C1 segment of cervical spinal cord (tissue), 14 donors: ENCODE measurements at places on chromosomes 11 and 22.
A peak's percentile ranks its signal among the peaks of the same experiment; 100 is the strongest.

GRCh38 chr11:129911298-129911697 is 15.9 kb upstream of the NFRKB start:
- DNase-seq: no peak

GRCh38 chr22:31574055-31574670 is 77.8 kb downstream of the SFI1 start:
- no peak for DNase-seq

- DNase-seq: no peak
Measured at GRCh38 chr11:119423509-119424254, 710 bp upstream of the THY1 start.

DNA sequence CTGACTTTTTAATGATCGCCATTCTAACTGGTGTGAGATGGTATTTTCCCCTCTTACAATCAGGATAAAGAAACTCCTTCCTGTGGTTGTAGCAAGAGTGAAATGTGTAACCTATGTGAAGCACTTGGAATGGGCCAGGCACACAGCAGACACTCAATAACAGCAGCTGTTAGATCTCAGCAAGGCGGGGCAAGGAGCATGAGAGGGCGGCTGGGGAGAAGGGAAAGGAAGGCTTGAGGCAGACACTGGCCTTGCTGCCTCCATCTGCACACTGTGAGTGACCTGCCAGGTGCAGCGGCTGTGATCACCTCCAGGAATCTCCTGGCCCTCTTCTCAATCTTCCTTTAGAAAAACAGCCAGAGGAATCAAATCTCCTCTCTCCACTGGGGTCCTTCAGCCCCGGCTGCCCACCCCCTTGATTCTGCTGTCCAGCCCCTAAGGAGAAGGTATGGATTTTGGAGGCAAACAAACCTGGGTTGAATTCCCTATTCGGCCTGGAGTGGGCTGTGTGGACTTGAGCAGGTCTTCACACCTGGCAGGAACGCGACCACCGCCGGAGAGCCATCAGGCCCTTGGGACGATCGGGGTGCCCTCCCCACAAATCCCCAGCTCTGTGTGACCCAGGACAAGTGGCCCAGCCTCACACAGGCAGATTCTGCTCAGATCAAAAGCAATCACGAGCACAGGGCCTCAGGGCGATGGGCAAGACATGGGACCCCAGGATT is 49.0 kb downstream of the RPUSD4 start:
- DNase-seq: no peak

DNA sequence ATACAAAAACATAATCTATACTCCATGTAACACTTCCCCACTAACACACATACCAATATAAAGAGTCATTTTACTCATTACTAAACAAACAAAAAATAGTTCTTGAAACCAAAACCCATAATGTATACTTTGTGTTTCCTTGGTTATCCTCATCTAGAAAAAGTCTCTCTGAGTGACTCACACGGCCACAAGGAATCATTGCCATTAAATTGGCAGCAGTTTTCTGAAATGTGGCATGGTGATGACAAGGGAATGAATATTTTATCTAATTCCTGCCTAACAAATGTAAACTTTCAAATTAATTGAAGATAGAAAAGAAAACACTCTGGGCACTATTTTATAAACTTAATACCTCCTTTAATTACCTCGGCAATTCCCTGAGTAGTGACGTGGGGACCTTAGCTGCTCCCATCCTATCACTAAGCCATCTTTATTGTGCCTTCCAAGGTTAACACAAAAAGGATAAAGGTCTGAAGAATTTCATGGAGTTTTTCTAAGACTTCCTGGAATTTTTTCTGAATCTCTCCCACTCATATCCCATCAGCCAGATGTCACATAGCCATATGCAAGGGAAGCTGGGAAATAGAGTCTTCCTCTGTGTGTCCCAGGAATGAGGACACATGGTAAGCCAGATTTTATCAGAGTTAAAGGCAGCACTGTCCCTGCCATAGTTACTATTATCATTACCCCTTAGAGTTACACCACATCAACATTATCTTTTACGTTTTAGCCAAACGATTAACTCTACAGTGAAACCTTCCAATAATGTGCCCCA is 857.2 kb upstream of the TENM4 start:
- DNase-seq: no peak

DNA sequence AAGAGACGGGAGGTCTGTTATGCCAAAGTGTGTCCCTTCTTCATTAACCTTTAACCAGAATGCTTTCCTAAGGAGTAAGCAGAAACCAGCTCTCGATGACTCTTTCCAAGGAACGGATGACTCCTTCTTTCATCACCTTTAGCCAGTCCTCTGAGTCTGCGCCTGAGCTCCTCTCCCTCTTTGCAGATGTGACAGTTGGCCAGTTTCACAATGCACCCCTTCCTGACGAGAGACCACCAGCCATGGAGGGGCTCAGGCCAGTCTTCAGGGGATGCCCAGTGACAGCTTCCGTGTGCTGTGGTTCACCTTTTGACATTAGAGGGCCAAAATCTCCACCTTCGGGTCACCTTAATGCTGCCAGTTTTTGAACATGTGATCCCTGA is 826.1 kb downstream of the TBC1D22A start:
- DNase-seq: no peak

GRCh38 chr11:33912405-33913361 is 20.8 kb upstream of the LMO2 start:
- DNase-seq: no peak

- DNase-seq: no peak
Measured at GRCh38 chr11:77866336-77866735, 45.4 kb downstream of the AAMDC start.

DNA sequence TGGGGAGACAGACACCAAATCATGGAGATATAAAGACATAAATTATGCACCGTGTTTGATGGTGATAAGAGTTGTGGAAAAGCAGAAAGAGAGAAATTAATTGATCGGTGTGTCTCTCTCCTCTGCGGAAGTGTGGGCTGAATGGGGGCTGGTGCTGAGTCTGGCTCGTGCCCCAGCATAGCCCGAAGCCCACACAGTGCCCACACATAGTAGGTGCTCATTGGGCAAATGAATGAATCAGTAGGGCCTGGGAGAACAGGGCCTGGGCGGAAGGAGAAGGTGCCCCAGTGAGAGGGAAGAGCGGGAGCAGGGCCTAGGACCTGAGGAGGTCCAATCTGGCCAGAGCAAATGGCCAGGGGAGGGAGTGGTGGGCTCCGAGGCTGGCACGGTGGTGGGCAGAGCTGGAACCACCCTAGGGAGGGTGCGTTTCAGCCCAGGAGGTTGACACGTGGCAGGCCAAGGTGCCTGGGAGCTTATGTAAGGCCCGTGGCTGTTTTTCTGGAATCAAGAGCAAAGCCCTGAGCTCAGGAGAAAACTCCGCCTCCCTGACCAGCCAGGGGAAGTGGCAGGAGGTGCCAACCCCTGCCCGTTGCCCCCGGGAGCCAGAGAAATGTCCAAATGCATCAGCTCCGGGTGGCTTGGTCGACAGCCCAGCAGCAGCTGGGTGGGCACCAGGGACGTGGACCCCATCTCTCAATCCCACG is 2.1 kb upstream of the CACNA1I start:
- no peak for DNase-seq

DNA sequence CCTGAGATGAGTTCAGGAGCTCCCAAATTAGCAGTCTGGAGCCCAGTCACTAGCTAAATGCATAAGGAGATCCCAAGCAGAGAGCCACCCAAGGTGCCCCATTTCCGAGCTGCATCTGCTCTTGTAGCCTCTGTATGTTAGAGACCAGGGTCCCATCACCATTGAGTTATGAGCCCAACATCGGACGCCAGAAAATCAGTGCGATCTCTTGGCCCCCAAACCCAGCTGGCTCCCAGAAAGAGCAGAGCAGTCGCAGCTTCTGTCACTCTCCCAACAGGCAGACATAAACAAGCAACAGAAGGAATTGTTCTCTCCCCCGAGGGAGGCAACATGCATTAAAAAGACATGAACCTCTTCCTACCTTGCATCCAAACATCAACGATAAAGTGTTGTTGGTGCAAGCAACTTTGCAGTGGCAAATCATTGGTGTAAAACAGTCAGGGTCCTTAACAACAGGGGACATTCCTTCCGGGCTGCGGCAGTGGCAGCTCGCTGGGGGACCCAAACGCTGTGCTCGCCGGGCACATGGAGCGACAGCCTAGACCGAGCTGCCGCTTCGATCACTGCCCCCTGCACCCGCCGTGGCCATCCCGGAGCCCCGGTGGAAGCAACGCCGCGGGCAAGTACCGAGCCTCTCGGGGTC is 907.1 kb downstream of the DLG2 start:
- peak; percentile 5 for DNase-seq

GRCh38 chr22:45473626-45474237 is 29.0 kb upstream of the FBLN1 start:
- DNase-seq: no peak

DNA sequence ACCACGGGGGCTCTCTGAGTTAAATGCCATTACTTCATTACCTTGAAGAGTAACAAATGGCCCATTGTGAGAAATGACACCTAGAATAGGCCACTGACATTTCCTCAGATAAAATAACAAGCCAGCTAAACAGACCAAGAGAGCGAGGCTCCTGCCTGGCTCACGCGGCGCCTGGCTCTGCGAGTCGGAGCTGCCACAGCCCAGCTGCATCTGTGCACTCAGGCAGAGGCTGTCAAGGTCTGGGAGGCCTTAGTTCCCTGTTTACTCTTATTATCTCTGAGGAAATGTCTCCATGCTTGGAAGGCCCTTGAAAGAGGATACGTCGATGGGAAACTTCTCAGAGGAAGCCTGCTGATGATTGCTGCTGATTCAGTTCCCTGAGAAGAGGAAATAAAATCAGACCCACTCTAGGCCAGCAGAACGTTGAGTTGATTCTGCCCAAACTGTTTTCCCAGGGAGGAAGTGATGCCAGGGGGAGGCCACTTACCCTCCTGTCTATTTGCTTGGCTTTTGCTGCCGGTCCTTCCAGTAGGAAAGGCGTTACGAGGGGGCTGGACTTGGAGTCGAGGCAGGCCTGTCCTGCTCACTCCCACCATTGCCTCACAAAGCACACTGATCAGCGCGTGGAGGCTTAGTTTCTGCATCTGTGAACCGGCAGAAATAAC is 208.8 kb downstream of the TBC1D22A start:
- peak; percentile 12 for DNase-seq

- DNase-seq: no peak
Measured at GRCh38 chr11:127643268-127644058, 642.9 kb upstream of the KIRREL3 start.

DNA sequence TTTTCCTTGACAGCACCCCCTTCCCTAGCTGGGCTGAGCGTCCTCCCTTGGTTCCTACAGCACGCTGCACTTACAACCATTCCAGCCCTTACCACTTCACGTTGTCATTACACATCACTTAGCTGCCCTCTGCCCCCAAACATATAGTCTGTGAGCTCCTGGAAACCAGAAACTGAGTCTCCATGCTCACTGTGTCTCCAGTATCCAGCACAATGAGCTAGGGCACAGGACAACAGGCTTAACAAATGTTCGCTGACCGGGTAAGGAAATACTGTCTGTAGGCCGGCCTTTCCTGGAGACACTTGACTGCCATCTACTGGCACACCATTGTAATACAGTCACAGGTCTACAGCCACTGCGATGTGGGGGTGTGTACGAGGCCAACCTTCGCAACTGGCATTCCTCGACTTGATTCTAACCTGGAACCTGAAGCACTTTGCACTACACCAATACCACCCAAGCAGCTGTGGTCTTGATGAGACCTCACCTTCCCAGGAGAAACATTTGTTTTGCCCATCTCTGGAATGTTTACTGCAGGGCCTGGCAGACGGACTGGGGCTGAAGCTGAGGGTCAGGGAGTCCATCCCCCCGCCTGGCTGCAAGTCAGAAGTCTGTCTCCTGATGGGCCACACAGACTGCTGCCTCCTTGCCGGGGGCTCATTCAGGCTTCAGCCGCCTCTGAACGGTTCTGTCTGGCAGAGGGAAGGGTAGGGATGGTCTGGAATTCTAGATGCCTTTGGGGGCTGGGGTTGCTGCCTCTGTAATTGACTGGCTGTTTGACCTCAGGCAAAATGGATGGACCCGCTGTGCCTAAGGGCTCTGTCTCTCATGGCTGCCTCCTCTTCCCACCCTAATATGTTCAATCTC is 72.0 kb downstream of the SYN3 start:
- DNase-seq: no peak

GRCh38 chr11:134512061-134512460 is 100.0 kb upstream of the B3GAT1 start:
- DNase-seq: no peak
